ENCODE measurements at places on chromosomes 3 and 15.

DNA sequence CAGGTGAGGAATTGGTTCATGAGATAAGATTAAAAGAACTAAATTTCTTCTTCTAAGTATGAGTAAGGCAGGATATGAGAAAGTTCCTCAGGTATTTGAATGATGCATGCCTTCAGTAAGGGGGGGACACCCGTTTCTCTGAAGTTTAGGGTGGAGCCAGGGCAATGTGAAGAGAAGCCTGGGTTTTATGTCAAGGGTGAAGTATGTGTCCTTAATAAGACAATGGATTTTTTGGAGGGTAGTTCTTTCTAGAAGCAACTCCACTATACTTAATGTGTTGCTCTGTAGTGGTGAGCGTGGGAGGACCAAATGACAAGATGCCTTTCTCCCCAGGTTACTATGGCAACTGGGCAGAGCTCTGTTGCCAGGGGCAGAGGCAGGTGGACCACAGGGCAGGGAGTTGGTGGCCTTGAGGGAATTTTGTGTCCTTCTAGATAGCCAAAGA lies 44.0 kb downstream of the PHLDB2 start:
- DNase-seq = no peak

- DNase-seq = no peak
These were observed 247.9 kb upstream of the STT3B start for GRCh38 chr3:31284776-31285175.

GRCh38 chr3:69370156-69370883 lies 15.6 kb downstream of the FRMD4B start:
- peak; percentile 2 for DNase-seq

DNA sequence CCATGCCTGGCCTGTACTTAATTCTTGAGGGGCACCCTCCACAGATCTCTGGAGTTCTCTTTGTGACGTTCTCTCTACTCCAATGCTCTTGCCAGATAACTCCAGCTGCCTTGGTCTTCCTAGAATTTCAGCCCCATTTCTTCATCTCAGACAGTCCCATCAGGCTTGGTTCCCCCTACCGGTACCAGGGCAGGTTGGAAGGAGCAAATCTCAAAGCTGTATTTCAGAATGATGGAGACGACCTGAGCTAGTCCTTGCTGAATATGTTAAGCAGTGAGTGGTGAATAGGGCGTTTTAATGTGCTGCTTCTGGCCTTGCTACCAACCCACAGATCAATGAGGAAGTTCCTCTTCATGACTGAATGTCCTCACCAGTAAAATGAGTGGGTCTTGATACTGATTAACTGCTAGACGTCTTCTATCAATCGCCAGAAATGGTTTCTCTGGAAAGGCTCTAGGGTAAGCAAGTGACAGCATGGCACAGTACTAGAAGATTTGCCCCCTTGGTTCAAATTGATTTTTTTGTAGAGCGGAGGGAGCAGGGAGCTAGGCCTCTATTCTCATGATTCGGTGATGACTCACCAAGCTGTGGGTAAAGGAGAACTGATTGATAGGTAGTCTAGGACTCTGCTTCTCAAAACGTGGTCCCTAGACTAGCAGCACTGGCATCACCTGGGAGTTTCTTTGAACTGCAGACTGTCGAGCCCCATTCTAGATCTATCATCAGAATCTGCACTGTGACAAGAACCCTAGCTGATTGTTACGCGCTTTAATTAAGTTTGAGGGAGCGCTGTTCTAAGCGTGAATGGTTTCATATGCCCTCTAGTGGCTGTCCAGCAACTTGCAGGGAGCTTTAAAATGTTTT lies 67.8 kb downstream of the UBP1 start:
- DNase-seq = peak; percentile 20

GRCh38 chr3:16883057-16883722 lies 1.6 kb upstream of the PLCL2 start:
- DNase-seq = no peak

DNA sequence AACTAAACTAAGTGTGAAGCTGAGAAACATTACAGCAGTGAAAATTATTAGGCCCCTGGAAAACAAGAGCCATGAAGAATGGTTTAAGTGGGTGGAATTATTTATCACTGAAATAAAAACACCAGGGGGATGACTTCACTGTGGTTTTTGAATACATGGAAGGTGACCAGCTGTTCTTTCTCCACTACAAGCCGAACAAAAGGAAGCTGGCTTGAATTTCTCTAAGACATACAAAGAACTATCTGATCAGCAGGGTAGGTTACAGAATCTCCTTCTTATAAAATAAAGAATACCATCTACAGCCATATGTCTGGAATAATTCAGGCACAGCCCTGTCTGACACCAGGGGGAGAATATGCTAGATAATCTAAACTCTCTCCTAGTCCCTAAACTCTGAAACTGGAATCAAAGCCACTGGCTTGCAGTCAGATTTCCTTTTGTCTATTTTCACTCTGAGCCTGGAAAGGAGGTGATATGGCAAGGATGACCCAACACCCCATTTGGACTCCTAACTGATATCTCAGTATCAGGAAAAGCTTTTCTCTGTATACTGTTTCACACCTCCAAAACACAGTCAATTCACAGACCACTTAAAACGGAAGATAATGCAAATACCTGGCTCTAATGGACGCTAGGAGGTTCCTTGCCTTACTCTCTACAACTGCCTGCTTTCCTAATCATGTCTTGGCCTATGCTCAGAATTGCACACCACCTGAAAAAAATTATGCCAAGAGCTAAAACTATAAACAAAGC lies 31.2 kb downstream of the SPATA12 start:
- DNase-seq = no peak

DNA sequence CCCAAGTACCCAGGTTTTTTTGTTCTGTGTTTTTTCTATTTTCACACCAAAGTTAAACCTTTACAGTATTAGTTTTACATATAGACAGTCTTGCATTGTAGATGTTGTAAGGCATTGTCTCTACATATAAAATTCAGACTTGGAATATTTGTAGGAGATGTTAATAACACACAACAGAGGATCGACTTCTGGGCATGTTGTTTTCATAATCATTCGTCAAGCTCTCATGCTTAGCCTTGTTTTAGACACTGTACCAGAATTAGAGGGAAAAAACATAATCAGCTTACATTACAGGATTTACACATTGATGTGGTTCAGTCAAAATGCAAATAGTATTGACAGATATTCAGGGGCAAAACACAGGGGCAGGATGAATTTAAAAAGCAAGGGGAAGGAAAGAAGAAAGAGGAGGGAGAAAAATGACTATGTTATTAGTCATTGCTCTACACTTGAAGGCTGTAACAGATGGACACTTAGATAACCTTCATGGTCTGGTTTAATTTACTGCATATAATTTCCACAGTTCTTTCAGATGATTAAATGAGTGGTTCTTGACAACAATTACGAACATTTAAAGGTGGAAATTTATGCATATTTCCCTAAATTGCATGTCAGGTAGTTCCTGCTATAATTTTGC lies 7.5 kb downstream of the CMSS1 start:
- DNase-seq = no peak

GRCh38 chr3:67863869-67864268 lies 209.5 kb upstream of the SUCLG2 start:
- DNase-seq = no peak

- peak; percentile 30 for DNase-seq
These were observed at the start of gene RASA2 for GRCh38 chr3:141486746-141487520. Gene RASA2, plus strand, starts transcription at chr3:141487027. Its CDS starts 57 bp downstream, at chr3:141487084.

DNA sequence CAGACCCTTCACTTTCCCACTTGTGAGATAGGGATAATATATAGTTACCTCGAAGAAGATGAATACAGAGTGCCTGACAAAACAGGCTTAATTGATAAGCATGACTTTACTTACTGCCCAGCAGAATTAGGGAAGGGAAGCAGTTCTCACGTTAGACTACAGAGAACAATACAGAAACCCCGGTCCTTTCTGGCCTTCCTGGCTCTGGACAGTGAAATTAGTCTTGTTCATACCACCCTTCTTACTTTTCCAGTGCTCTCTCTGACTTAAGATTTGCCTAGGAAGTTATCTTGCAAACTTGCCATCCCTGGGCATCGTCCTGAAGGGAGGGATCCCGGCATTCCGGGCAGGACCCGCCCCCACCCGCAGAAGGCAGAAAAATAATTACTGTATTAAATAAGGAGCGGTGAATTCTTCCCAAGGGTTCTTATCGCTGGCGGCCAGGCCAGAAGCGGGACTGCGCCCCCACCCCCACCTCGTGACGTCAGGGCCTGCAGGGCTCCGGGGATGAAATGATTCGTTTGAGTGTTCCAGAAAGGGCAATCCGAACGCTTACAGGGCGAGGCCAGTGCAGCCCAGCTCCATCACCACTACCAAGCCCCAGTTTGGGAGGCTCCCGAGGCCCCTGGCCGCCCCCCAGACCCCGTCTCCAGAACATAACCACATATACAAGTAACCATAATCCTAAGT lies 8.4 kb downstream of the SOX2 start:
- no peak for DNase-seq

DNA sequence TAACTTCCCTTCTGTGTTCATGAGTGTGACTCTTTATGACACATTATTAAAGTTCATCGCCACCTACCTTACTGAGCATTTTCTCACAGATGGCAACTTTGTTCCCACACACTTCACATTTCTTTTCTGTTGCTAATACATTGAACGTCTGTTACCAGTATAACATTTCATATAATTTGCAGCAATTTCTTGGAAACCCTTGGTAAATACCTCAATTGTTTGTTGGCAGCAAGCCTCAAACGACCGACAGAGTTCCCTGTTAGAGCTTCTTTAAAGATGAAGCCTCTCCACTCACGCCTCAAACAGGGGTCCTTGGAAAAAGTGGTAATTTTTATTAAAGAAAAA lies 3.2 kb upstream of the CHSY1 start:
- no peak for DNase-seq

DNA sequence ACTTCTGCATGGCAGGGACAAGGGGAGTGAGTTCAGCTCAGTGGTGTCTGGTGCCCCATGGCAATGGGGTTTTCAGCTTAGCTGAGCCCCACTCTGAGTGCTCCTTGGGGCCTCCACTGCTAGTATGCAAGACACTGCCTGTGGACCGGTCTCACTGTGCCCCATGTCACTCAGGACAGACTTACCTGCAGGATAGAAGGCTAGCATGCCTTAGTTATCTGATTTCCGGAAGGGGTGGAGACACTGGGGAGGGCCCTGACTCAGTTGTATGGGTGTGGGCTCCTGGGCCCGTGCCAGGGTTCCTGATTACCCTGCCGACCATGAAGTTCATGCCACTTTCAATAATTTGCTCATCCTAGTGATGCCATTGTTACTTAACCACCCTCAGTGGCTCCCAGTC lies 4.3 kb upstream of the SLC6A20 start:
- DNase-seq = no peak

DNA sequence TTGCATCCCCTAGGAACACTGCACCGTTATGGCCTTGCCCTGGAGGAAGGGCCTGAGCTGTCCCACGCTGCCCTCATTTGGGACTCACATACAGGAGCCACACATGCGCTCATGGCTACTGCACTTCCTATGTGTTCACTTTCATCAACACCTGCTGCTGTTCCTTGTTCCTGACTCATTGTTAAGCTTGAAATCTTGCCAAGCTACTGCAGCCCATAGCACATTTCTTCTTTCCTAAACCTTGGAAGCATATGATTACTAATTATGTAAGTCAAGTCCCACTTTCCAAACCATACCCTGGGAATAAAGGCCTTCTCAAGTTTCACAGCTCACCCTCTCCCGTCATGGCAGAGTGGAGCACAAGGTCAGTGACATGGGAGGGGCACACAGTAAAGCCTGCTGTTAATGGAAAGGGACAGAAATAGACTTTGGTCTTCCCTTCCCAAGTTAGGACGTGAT lies 307.9 kb downstream of the CLSTN2 start:
- DNase-seq = no peak

GRCh38 chr15:91592567-91592966 lies 260.9 kb upstream of the SLCO3A1 start:
- no peak for DNase-seq

DNA sequence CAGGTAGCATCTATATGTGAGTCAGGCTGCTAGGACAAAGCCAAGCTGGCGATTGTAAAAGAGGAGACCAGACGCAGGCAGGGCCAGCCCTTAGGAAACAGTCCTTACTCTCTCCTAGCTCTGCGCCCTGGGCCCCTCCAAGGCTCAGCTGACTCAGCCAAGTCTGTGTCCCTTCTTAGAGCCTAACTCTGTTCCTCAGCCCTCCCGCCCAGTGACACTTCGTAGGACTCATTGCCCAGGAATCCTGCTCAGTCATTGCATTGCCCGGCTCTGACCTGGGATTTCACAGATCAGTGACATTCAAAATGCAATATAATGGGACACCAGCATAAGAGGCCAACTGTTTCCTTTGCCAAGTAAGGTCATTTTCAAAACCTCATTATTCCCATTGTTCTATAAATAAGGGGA lies 244.2 kb downstream of the TLE3 start:
- DNase-seq = no peak

DNA sequence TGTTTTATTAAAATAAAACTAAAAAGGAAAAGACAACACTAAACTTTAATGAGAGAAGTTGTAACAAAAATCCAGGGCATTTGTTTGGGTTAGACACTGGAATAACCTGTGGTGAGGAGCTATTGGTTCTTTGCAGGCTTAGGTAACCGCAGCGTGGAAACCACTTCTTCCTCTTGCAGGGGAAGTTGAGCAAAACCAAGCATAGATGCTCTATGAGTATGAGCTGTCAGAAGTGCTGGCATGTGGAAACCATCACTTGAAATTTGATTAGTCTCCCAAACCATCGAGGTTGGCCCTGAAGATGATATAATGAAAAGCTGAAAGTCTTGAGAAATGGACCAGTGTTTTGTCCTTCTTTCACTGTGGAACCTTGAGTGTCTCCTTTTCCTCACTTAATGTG lies 127.1 kb upstream of the RBMS3 start:
- DNase-seq = no peak

DNA sequence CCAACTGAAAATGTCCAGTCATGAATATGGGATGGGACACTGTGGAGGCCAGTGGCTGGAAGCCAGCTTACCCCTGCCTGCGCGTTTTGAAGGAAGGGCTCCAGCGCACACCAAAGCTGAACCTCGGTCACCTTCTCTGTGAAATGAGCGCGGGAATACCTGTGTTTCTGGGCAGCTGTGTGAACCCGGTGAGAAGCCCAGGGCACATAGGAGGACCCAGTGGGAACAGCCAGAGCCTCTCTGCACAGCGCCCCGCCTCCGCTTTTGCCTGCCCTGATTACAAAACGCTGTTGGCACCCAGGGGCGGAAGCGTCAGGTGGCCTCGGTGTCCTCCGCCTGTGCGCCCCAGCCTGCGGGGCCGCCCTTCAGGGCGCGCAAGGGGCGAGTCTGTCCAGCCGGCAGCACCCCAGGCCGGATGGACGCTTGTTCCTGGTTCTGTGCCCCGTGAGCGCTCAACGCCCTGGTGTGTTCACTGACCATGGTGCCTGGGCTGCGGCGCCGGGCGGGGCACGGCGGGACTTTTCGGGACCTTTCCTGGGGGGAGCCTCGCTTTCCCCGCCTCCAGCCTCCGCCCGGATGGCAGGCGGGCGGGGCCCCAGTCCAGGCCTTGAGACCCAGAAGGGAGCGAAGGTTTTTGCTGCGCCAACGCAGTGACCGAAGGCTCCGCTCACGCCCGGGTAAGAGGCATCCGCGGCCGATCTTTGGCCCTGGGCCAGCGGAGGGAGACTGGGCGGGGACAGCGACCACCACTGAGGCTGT lies at the start of gene SQOR:
TSS of gene SQOR (plus strand) at position 598 of the 759 bp plus-strand sequence. CDS start 23,895 bp downstream, outside the sequence.
- peak; percentile 40 for DNase-seq

DNA sequence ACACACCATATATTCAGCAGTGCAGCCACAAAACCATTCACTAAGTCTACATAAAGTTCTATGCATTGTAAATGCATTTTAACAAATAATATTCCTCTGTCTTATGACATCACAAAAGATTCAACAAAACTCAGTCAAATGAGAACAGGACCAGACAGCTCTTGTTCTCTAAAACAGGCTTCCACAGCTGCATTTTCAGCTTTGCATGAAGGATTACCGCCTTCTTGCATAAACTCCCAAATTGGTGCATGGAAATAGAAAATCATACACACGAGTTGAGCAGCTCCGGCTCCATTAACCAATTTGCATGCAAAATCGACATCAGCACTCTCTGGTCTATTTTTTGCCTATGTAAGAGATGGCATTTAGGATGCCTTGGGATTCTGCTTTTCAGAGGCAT lies 66.4 kb downstream of the RFTN1 start:
- DNase-seq = no peak
